ENCODE measurements at places on chromosomes 3 and 15.

GRCh38 chr3:159605776-159606175, 382.9 kb upstream of the IL12A start:
- no peak for DNase-seq

DNA sequence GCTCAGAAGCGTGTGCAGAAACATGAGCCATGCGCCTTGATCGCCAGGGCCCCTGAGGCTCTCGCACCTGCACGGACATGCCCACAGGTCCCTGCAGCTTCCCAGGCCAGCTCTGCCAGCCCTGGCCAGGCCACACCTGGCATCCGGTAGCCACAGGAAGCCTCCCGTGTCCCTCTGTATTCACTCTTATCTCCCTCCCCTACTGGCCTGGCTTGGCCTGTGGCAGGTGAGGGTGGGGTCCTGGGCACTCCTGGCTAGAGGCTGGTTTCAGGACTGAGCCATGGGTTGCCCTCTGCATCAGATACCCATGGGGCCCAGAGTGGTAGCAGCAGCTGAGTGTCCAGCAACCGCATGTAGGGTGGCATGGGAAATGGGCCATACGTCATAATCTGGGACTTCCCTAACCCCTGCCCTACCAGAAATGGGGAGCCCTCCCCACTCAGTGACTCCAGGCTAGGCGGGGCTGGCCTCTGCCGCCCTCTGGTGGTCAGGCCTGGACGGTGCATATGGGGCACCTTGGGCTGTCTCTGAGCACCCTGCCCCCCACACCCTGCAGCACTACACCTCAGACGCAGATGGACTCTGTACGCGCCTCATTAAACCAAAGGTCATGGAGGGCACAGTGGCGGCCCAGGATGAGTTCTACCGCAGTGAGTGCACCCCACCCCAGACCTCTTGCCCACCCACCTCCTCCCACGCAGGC, 12.6 kb upstream of the LMAN1L start:
- peak; percentile 98 for DNase-seq

- DNase-seq: no peak
Observed at GRCh38 chr15:95296643-95297042, 1033.9 kb upstream of the NR2F2 start.

- DNase-seq: no peak
Observed at GRCh38 chr15:70240082-70240481, 142.4 kb upstream of the TLE3 start.

GRCh38 chr3:182618085-182618732, 175.1 kb upstream of the ATP11B start:
- DNase-seq: no peak

DNA sequence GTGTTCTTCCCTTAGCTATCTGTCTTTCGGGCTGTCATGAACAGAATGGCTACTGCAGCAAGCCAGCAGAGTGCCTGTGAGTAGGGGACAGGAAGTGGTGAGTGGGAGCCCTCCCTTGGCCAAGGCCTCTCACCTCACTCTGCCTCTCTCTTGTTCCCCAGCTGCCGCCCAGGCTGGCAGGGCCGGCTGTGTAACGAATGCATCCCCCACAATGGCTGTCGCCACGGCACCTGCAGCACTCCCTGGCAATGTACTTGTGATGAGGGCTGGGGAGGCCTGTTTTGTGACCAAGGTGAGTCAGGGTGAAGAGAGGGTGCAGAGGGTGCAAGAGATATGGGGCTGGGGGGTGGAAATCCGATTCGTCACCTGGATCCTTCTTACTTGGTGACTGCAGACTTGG, 3.0 kb downstream of the DLL4 start:
- DNase-seq: no peak

- DNase-seq: no peak
Observed at GRCh38 chr3:42742259-42742658, 30.8 kb downstream of the CCDC13 start.

DNA sequence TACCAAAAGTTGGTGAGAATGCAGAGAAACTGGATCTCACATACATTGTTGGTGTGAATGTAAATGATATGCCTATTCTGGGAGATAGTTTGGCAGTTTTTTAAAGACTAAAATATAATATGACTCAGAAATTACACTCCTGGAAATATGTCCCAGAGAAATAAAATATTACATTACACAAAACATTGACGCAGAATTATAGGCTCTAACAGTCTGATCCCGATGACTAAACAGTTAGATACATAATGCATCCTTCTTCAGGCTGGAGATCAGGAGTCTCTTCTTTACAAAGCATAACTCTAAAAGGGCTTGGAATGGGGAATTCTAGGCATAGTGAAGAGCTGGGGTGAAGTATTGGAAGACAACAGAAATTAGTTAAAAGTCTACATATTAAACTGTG, 586.2 kb upstream of the NECTIN3 start:
- no peak for DNase-seq

- no peak for DNase-seq
Observed at GRCh38 chr3:149393345-149394160, 16.1 kb upstream of the TM4SF1 start.

- no peak for DNase-seq
Observed at GRCh38 chr15:94231723-94232468, 535 bp downstream of the MCTP2 start.

- DNase-seq: no peak
Observed at GRCh38 chr3:65953301-65953812, 85.4 kb downstream of the MAGI1 start.

GRCh38 chr3:47436180-47436579, 39.6 kb downstream of the SCAP start:
- DNase-seq: no peak

GRCh38 chr15:61857169-61857829, 202.9 kb downstream of the VPS13C start:
- DNase-seq: no peak

DNA sequence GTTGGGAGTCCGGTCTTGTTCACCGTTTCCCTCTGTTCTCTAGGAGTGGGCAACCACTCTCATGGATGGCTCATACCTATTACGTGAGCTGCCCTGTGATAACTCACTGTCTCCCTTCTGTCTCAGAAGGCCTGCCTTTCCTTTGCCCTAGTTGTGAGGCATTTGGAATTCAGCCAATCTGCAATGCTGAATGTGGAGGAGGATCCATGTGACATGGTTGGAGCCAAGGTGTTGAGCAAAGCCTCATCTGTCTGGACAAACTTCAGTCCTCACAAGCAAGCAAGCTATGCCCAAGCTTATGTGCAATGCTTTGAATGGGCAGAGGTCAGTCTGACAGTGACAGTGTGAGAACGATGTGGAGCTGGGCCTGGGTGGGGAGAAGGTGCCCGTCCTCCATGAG, 37.8 kb upstream of the ATP10A start:
- no peak for DNase-seq

- DNase-seq: no peak
Observed at GRCh38 chr3:119257654-119258410, 17.2 kb upstream of the B4GALT4 start.

DNA sequence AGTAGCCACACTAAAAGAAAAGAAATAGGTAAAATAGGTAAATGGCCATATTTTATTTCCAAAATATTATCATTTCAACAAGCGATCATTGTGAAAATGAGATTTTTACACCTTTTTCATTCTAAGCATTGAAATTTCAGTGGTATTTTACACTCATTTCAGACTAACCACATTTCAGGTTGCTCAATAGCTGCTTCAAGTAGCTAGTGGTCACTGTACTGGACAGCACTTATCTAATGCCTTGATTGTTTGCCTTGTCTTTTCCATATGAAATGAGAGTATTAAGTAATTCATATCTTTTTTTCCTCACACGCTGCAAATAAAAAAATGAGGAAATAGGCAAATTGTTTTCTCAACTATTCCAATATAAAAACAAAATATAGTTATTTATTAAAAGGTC, 332.8 kb downstream of the NLGN1 start:
- DNase-seq: no peak

- no peak for DNase-seq
Observed at GRCh38 chr3:181558870-181559269, 152.9 kb upstream of the SOX2 start.

- DNase-seq: peak; percentile 14
Observed at GRCh38 chr3:42702066-42702951, at the start of gene HHATL. TSS of gene HHATL (minus strand) at chr3:42702798. CDS start at chr3:42700826, 1,972 bp downstream.

DNA sequence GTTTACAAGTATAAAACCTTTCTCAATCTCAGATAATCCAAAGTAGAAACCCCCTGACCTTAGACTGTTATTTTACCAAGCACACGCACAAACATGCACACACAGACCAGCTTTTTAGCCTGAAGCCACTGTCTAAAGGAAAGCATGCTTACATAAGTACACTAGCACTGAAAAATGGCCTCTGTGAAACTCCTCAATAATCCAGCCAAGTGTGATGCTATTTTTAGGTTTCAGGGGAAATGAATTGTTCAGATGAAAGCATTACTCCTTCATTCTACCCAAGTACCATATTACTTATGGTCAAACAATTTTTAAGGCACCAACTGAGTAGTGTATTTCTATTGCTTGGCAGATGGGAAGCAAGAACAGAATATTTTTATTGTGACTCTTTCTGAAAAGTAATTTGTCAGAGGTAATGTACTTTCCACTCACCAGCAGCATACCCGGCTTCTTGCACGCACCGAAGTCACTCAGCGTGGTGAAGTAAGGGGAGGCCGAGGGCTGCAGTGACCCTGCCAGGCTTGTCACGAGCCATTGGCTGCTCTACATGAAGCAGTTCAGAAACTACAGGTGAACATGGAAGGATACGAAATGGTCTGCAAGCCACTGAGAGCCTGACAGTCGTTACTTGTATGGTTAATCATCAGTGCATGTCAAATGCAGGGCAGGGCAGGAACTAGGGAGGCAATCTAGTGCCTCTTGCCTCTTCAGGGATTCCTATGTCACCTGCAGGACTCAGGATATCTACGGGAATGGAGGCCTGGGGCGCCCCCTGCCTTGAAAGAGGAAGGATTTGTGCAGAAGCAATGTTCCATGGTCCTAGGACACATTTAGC, 106.7 kb downstream of the GABRB3 start:
- DNase-seq: no peak

GRCh38 chr3:20042331-20042730, 2.1 kb downstream of the KAT2B start:
- DNase-seq: no peak

DNA sequence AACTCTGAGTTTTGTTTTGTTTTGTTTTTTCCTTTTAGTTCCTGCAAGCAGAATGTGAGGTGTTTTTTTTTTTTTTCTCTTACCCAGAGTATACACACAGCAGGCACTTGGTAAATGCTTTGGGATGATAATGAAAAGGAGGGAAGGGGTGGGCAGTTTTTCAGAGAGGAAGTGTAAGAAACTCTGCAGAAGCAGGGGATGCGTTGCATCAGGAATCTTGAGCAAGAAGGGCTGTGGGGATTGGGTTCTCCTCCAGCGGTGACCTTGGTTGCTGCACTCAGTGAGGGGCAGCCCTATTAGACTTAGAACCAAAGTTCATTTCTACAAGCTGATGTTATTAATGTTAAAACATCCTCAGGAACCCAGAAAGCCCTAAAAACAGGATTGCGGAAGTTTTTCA, 32.2 kb upstream of the TMEM158 start:
- DNase-seq: no peak

DNA sequence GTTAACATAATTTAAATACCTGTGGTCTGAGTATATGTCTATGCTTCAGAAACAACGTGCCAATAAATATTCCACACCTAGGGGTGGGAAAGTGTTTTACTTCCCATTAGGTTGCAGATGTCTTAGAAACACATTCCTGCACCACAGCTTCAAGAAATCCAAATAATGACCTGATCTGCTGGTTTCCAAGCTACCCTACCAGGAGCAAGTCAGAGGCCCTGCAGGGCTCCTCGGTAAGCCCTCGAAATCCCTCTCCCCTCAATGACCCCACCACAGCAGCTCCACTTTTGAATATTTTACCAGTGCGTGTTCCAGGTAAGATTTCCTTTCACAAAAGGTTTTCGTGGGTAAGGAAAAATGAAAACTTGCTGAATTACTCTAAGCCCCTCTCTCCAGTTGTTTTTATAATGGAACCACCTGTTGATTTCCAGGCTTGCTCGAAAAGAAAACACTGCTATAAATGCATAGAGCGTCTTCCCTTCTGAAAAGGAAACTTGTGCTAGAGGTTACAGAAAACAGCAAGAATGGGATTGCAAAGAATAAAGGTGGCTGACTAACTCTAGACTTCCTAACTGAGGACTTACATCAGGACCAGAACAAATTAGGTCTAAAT, 12.6 kb downstream of the IL12A start:
- DNase-seq: no peak

GRCh38 chr15:89972085-89972484, 29.0 kb upstream of the ZNF710 start:
- DNase-seq: no peak

GRCh38 chr15:34588046-34588674, 4.7 kb upstream of the GOLGA8B start:
- no peak for DNase-seq

DNA sequence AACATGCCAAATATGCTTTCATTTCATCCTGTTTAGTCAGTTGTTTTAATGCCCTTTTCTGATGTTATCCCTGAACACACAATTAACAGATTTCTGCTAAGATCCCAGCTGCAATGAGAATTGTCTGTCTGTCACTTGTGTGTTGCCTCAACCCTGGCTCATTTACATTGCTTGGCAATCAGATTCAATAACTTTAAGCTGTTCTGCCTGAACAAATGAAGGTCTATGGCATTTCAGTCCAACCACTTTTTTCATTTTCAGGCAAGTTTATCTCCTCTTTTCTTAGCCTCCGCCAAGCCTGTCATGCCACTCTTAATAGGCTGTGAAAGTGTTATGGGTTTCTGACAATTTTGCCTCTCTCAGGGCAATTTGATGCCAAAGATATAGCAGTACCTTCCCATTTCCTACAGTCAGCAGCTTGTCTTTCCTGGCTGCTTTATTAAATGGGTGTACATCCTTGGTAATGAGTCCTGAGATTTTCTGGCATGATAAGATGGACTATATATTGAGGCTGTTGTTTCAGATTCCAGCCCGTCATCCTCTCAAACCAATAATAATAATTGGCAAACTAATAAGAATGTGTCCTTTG, 68.7 kb upstream of the ADAMTS9 start:
- DNase-seq: no peak

GRCh38 chr3:81468391-81468790, 293.1 kb downstream of the GBE1 start:
- DNase-seq: no peak

DNA sequence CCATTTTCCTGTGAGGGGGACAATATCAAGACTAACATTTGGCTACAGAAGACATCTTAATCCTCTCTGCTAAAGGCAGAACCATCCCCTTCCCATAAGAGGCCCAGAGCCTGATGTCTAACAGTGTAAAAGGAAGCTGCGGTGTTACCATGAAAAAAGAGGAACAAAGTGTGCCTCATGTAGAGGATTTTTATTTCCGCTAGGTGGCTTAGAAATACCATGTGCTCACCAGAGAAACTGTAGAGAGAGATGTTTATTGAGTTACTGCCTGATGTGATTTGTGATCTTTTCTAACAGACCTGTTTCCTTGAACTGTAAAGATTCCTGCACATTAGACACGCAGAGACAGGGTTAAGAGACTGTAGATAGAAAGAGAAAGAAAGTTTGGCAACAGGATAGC, 22.0 kb downstream of the OR5H15 start:
- DNase-seq: peak; percentile 9

GRCh38 chr15:83322061-83322460, 37.6 kb upstream of the BNC1 start:
- DNase-seq: no peak

DNA sequence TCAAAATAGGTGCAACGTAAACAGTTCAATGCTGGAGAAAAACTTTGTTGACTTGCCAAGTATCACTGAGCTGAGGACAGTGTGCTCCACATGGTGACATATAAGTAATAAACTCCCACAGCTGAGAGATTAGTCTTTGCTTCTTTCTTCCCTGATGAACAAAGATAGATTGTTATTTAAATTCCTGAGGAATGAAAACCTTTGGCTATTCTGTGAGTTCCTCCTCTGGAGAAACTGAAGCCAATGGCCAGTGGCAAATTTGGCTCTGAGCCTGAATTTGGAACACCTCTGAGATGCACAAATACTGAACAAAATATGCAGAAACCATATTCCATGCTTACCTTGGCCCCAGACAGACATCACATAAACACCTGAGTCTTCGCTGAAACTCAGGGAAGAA, 63.3 kb downstream of the RPL22L1 start:
- DNase-seq: no peak
